Esophagus squamous epithelium (tissue), 5 donors: ENCODE measurements at places on chromosomes 5 and 9.

GRCh38 chr5:167652690-167653089 is 638.8 kb upstream of the WWC1 start:
- no peak for DNase-seq

DNA sequence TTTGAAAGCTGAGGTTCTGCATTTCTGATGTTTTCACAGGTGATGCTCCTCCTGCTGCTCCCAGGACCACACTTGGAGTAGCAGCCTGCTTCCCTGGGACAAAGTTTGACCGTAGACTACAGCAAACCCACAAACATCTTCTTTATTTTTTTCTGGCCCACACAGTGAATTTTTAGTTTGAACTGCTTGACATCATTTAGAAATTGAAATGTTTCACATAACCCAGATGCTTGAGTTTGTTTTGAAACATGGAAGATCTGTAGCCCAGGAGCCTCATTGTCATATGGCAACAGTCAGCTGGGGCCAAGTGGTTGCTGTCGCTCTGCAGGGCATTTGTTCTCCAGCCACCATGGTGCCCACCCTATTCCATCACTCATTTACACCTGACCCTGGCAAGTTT is 8.4 kb downstream of the SH3TC2 start:
- DNase-seq = no peak

DNA sequence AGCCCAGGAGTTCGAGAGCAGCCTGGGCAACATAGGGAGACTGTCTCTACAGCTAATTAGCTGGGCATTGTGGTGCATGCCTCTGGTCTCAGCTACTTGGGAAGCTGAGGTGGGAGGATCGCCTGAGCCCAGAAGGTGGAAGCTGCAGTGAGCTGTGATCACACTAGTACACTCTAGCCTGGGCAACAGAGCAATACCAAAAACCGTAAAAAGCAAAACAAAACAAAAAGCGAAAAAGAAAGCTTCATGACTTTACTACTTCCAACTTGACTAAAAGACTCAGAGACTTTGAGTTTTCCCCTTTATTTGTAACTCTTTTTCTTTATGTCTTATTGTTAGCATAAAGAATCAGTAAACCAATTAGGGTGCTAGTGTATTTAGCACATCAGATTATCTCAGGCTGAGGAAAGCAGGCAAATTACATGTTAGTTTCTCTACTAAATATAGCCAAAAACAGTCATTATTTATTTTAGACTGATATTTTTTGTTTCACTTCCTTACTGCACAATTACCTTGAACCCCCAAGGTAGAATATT is 5.4 kb downstream of the RAD17 start:
- no peak for DNase-seq

DNA sequence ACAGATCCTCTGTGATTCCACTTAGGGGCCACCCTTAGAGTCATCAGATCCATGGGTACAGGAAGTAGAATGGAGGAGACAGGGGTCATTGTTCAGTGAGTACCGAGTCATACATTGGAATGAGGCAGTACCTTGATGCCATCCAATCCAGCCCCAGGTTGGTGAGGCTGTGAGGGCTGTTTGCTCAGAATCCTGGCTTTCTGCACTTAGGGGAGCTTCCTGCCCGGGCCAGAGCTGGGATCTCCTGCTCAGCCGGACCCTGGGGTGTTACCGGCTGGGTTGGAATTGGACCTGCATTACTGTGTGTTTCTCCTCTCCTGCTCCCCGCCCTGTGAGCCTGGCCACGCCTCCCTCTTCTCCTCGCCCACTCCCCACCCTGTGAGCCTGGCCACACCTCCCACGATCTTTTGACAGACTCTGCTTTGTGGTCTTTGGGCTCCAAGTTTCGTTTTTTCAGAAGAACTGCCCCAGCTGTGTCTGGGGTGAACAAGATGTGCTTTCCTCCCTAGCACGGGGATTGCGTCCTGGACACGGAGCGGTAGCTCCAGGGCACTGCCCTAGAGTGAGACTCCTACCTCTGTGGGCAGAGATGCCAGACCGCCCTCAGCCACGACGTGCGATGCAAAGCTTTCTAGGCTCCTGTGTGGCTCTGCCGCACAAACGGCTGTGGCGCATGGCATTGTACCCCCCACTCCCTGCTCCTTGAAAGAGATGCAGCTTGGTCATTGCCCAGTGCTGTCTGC is 15.4 kb downstream of the TRAF2 start:
- no peak for DNase-seq

GRCh38 chr9:94269264-94269663 is 10.2 kb downstream of the ZNF169 start:
- no peak for DNase-seq

GRCh38 chr9:131739133-131739958 is 530 bp downstream of the RAPGEF1 start:
- no peak for DNase-seq

DNA sequence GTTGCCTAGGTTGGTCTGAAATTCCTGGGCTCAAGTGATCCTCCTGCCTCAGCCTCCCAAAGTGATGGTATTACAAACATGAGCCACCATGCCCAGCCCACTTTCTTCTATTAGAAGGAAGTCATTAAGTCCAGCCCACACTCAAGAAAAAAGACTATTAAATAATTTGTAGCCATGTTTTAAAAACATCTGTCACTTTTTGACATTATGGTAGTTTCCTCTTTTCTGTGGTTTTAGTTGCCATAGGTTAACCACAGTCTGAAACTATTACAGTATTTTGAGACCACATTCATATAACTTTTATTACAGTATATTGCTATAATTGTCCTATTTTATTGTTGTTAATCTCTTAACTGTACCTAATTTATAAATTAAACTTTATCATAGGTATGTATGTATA is 31.9 kb upstream of the C5orf24 start:
- DNase-seq = no peak

- no peak for DNase-seq
Observed at GRCh38 chr5:42655982-42656650, 100.5 kb upstream of the CCDC152 start.
